ENCODE measurements at places on chromosomes 5 and 9. TPM values are rescaled to one million over a fixed set of nuclear protein-coding genes. Genes with fewer than 3 reads are reported as not detected.

DNA sequence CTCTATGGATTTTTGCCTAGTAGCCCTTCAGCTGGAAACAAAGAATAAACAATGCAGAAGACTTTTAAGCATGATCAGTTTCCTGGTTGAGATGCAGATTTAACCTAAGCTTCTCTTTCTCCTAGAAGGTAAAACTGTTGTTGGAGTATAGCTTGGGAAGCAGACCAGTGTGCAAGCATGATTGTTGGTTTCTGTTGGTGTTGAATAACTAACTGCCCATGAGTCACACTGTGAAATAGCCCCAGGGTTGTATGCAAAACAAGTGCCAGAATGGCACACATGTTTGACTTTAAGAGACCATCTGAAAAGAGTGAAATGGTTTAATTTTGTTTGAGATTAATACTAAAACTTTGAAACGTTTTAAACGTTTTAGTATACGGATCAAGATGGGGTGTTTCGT lies 227.1 kb downstream of the ARHGEF28 start:
- DNase-seq: peak; percentile 65

COL15A1 gene
- polyA plus RNA-seq: 74.5 TPM

- DNase-seq: no peak
Observed at GRCh38 chr5:138024117-138024516, 8.8 kb downstream of the FAM13B start.

- no peak for DNase-seq
Observed at GRCh38 chr5:112436144-112436543, 17.1 kb upstream of the EPB41L4A start.

BNC2 gene
- polyA plus RNA-seq: 17.5 TPM

SHOC1 gene
- polyA plus RNA-seq: not detected

GRCh38 chr5:62328772-62329491 lies 22.9 kb downstream of the KIF2A start:
- DNase-seq: no peak

RASEF gene
- polyA plus RNA-seq: not detected

GRCh38 chr5:144567421-144567780 lies 396.7 kb downstream of the KCTD16 start:
- peak; percentile 35 for DNase-seq

- DNase-seq: no peak
Observed at GRCh38 chr9:125262294-125262991, 817 bp downstream of the GAPVD1 start.

DNA sequence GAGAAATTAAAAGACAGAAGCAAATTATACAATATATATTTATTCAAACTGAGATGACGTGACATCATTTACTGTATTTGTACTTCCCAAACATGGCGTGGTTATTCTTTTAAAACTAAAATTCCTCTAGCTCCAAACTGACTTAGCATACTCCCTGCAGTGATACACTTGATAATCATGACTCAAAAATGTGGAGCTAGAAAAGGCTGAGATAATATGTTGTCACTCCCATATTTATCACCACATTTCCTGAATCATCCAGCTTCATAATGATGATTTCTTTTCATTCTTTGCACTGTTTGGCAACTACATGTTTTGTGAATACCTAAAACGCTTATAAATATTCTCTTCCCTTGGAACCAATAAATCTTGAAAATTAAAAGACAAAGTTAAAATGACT lies 341.0 kb downstream of the EBF1 start:
- peak; percentile 49 for DNase-seq

DNA sequence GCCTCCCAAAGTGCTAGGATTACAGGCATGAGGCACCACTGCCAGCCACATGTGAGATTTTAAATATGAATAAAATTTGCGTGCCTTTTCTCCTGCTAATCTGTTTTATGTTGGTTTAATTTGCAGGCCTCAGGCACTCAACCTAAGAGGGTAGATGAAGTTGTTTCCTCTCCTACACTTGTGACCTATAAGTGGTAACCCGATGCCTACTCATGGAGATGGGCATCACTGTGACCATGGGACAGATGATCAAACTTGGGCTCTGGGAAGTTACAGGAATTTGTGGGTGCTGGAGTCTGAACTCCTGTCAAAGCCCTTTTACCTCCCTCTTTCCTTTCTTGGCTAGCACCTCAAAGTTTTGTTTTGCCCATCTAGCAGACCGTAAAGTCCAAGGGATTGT lies 1.1 kb downstream of the SLC28A3 start:
- no peak for DNase-seq

SV2C gene
- not detected for polyA plus RNA-seq

AJM1 gene
- polyA plus RNA-seq: 1.0 TPM

RNF208 gene
- 0.39 TPM for polyA plus RNA-seq

DNA sequence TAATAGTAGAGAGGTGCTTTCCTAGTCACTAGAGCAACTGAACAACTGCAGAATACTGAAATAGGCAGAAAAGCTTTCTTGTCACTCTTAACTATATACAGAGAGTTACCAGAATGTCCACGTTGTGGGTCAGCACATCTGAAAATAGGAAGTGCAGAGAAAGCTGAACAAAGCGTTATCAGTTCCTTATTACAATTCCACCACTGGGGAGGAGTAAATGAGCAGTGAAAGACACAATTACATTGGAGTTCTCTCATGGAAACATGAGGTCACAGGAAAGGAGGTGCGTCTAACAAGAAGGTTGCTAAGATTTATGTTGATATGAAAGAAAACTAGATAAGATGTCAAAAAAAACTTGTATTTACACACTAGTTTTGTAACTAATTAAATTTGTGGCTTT lies 461.9 kb upstream of the COX7C start:
- DNase-seq: no peak

DNA sequence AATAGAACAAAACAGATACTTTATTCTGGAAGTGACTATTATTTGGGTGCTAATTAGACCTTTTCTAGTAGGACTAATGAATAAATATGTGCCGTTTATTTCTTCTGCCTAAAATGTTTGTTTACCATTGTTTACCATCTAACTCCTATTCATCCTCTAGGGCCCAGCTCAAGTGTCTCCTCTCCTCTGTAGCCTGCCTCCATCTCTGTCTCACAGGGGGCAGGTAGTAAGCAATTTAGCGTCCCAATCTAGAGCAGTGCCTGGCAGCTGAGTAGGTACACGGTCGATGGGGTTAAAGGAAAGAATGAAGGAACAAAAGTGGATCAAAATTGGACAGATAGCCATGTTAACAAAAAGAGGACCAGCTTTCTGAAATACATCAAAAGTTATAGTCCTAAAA lies 230.9 kb downstream of the SLF1 start:
- no peak for DNase-seq

ITK gene
- not detected for polyA plus RNA-seq

- DNase-seq: no peak
Observed at GRCh38 chr9:84686068-84686467, 16.5 kb downstream of the NTRK2 start.

GRCh38 chr5:142548739-142549275 lies 137.1 kb downstream of the FGF1 start:
- DNase-seq: peak; percentile 85

DNA sequence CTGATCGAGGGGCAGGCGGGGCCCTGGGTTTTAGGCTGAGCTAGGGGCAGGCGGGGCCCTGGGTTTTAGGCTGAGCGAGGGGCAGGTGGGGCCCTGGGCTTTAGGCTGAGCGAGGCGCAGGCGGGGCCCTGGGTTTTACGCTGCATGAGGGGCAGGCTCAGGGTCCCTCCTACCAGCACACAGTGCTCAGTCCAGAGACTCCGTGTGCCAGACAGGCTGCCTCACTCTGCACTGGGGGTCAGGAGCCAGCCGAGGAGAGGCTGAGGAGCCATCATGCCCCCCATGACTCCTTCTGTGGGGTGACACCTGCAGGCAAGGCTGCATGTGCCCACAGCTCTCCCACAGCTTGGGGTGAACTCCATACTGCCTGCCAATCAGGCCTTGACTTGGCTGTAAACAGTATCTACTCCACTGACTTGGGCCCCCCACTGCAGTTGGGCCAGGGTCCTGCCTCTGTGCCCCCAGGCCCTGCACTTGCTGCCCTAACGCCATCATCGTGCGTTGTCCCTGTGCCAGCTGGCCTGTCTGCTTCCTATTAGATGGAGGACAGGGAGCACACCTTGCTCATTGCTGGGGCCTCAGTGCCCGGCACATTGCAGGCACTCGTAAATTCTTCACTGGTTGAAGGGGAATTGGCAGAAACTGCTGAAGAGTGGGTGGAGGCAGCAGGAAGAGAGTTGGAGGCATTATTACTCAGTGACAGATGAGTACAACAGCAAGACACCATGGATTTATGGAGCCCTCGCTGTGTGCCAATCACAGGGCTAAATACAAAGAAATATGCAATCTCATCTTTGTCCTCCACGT lies 78.6 kb downstream of the AMBP start:
- DNase-seq: no peak

DNA sequence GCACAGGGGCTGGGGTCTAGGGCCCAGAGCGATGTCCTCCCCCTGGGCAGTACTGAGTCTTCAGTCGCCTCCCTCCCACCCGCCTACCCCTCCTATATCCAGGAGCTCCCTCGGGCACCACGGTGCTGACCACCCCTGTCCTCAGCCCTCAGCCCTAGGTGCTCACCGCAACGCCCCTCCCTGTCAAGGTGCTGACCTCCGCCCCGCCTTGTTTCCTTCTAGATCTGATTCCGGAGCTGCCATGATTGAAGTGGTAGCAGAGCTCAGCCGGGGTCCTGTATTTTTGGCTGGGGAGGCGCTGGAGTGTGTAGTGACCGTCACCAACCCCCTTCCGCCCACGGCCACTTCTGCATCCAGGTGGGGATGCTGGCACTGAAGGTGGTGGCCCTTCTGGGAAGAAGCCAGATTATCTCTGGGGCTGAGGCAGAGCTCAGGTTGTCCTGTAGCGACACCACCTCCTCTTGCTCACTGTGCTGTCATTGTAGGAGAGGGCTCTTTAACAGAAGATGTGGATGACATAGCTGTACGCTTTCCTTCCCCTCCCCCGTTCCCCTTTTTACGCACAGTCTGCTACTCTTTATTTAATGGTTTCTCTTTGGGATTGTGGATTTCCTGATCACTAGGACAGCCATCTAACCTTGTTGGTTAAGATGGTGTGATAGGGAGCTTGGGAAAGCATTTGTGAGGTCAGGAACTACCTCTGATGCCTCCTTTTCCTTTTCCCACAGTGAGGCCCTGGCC lies 598 bp downstream of the RGP1 start:
- no peak for DNase-seq

SEMA4D gene
- 0.50 TPM for polyA plus RNA-seq

PCDHGA8 gene
- 0.77 TPM for polyA plus RNA-seq

DNA sequence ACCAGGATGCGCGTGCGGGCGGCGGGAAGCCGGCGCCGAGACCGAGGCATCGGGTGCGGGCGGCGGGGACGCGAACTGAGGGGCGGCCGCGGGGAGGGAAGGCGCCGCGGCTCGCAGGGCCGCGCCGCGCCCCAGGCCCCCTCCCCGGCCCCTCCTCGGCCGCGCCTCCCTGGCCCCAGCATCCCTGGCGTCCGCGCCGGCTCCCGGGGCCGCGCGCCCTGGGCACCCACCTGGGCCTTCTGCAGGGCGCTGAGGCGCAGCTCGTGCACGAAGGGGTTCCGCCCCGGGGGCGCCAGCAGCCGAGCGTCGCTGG lies 324 bp downstream of the LPCAT1 start:
- DNase-seq: no peak

DNA sequence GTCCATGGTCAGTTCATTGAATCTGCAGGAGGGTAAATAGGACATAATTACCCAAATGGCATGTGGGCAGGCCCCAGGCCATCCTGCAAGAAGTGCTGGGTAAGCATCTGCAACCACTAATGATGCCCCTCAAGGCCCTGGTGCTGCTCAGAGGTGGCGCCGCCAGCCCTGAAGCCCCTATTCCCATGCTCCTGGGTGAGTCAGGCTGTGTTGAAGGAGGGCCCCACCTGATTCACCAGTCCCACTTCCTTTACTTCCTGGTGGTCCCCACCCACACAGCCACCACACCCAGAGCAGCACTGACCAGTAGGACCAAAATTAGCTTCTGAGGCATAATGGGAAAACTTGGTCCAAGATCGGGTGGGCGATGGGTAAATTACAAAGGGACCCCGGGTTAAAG lies 120.4 kb upstream of the SPRY4 start:
- no peak for DNase-seq

DNA sequence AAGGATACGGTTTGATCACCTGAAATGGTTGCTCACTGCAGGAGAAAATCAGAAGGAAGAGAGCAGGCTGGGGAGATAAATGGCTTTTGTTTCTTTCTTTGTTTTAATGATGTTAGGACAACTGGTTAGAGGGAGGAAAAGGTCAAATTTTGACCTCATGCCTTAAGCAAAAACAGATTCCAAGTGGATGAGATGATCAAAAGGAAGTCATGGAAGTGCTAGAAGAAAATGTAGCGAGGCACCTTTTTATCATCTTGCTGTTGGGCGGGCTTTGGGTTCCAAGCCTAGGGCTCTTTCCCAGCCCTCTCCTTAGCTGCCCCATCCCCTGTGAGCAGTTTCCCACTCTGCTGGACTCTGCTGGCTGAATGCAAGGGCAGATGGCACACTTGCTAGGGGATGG lies 127.9 kb downstream of the ADAMTS2 start:
- no peak for DNase-seq
